Fibroblast of skin of left quadriceps (primary cell): ENCODE measurements at places on chromosomes 1 and 21.

DNA sequence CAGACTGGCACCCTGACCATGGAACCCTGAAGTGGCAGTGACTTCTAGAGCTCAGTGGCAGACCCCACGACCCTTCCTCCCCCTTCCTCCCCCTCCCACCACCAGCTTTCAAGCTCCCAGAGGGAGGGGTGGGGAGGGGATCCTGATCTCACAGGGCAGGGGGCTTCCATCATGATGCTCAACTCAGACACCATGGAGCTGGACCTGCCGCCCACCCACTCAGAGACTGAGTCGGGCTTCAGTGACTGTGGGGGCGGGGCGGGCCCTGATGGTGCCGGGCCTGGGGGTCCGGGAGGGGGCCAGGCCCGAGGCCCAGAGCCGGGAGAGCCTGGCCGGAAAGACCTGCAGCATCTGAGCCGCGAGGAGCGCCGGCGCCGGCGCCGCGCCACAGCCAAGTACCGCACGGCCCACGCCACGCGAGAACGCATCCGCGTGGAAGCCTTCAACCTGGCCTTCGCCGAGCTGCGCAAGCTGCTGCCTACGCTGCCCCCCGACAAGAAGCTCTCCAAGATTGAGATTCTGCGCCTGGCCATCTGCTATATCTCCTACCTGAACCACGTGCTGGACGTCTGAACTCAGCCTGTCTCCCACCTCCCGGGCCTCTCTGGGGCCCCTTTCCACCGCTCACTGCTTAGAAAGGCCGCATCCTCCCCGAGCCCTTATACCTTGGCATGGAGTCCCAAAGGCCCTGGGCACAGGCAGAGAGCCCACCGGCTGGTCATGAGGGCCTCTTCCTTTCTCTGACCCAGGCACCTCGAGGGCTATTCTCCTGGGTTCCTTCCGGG, 3.9 kb downstream of the NHLH1 start:
- no peak for DNase-seq

GRCh38 chr1:155241069-155241679, 14.1 kb downstream of the ENTREP3 start:
- peak; percentile 76 for DNase-seq

GRCh38 chr1:71542155-71542554, 461.3 kb upstream of the ZRANB2 start:
- no peak for DNase-seq

DNA sequence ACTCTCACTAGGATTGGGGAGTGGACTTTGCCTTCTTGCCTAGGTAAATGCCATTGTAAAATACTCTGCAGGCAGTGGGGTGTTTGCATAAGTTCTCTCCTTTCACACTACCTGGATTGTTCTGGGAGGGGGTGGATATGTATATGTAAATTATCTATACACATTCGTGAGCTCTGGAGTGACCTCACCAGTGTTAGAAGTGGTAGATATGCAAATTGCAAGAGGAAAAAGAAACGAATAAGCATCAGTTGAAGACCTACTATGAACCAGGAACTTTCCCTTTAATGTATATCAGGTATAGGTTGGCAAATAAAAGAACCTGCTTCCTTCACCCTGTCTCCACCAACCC, 1.5 kb upstream of the ARHGEF11 start:
- DNase-seq: no peak

- peak; percentile 24 for DNase-seq
These were observed 30.8 kb upstream of the RPTN start for GRCh38 chr1:152189657-152190442.

- DNase-seq: no peak
These were observed 24.7 kb downstream of the LYST start for GRCh38 chr1:235841938-235842545.

DNA sequence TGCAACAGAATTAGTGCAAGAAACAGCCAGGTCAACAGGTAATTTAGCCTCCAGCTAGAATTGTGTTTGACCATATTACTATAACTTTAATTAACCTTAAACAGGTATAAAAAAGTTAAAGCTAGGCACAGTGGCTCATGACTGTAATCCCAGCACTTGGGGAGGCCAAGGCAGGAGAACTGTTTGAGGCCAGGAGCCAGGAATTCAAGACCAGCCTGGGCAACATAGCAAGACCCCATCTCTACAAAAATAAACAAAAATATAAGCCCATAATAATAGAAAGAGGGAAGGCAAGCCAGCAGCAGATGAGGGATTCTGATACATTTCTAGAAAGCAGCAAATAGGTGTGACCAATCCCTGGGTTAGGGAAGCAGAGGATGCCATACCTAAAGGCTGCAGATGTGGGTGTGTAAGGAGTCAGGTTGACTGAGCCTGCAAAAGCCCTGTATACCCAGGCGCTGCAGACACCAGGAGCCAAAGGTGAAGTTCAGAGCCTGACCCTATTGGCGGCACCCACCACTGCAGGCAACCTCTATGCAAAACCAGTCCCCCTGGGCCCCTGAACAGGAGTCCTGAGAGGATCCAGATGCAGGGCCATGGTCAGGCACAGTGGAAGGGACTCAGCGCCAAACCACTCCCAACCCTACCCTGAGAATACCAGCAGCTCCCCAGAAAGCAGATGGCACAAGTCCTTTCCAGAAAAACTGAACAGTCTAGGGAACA, 19.3 kb upstream of the LSS start:
- no peak for DNase-seq

DNA sequence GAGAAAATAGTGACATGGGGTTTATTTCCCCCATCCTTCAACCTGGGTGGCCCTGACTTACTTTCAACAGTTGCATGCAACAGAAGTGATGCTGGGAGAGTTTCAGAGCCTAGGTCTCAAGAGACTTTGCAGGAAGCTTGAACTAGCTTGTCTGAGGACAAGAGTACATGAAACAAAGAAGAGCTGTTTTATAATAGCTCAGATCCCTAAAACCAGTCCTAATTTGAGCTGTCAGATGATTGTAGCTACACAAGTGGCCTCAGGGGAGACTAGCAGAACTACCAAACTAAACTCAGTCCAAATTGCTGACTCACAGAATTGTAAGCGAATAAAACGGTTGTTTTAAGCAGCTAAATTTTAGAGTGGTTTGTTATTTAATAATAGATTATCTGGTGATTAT, 17.1 kb downstream of the RC3H1 start:
- DNase-seq: peak; percentile 15

DNA sequence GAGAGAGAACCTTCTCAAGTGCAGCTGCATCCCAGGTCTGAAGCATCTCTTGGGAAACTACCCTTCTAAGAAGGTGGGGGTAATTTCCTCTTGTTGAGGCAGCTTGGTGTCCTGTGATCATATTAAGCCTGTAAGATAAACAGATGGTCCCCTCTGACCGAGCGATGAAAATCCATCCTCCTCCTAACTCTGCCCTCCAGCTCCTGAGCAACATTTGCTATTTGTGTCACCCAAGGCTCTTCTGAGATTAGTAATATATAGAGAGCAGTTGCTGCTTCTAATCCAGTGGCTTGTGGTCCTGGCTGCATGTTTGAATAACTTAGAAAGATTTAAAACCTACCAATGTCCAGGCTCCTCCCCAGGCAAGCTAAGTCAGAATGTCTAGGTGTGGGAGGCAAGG, 123.7 kb downstream of the DISC1 start:
- no peak for DNase-seq

GRCh38 chr1:18921516-18922251, 19.3 kb upstream of the ALDH4A1 start:
- DNase-seq: no peak
